Stimulated activated effector memory CD8-positive, alpha-beta T cell treated with anti-CD3 and anti-CD28 coated beads, Interleukin-12 subunit alpha, Interleukin-12 subunit beta, amount 100 ng/mL, for 72 hours (primary cell): ENCODE measurements at places on chromosomes 2 and 18.
A peak's percentile ranks its signal among the peaks of the same experiment; 100 is the strongest.

DNA sequence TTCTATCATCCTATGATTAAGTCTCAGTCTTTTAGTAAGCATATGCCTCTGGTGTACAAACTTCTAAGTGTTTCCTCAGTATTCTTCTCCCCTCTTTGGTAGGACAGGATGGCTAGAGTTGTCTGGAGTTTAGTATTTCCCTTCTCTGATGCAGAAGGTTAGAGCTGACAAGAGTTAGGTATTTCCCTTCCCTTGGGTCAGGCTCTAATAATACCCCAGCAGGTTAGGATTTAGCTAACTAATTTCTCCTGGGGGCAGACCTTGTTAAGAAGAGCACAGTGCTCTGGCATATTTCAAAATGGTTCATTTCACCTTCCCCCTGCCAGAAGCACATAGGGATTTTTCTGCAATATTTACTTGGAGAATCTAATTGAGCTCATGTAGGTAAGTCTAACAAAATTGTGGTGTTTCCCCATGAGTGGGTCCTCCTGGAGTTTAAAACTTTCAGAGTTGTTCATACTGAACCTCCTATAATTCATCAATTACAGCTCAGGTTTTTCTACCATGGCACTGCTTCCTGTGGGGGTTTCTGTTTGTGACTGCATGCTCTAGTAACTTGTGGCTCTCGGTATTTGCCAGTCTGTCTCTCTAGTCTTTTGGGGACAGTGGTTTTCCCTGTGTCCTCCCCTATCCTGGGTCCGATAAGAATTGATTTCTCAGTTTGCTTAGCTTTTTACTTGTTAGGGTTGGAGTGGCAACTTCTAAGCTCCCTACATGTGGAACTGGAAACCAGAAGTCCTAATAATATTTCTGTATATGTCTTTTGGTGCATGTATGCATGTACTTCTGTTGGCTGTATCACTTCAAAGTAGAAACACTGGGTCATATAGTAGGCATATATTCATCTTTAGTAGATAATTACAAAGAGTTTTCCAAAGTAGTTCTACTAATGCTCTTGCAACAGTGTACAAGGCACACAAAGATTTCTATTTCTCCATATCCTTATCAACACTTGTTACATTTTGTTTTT, 77.7 kb downstream of the GDF7 start:
- no peak for DNase-seq

DNA sequence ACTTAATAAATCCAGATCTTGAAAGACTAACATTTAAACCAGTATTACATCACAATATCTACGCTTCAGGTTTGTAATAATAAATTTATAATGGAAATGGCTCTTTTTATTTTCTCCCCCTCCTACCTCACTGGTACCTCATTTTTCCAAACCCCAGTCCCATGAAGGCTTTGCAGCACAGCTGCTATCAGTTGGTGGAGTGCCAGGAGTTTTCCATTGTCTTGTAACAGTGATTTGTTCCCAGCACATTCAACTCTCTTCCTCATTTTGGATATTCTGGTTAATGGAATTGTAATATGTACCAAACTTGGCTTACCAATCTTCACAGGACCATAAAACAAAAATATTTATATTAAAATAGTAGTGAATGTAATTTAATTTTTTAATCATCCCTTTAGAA, 91.2 kb downstream of the VRK2 start:
- no peak for DNase-seq

DNA sequence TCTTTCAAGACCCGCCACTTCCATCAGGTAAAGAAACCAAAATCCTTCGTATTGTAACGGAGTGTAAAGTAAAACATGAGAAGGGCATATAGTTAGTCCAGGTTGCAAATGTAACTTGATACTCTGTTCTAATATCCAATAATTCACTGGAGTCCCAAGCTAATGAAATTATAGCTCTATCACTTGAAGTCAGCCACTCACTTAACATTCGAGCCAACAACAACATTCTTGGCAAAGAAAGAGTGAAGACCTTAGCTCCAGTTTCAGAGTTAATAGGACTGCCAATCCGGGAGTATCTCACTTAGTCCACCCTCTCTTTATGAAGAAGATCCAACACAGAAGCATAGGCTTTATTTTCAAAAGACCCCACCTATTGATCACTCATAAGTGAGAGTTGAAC, 298.0 kb upstream of the SOX11 start:
- DNase-seq, result no peak

DNA sequence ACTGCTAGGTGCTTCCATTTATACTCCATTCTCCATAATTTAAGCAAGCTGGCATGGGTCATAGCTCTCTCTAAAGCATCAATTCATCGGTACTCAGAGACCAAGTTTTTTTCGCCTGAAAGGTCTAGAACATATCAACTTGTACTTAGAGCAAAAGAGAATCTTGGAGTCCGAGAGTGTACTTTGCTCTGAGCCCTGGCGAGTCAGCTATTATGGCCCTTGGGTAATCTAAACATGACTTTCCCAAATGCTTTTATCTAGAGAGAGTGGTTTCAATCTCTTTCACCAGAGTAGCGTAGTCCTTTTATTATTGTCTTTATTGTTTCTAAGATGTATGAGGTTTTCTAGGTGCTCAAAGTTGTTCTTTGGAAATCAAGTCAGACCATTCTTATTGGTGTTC, 34.4 kb downstream of the MAIP1 start:
- DNase-seq, result no peak

- no peak for DNase-seq
Observed at GRCh38 chr18:50401888-50402287, 27.0 kb downstream of the SKA1 start.

DNA sequence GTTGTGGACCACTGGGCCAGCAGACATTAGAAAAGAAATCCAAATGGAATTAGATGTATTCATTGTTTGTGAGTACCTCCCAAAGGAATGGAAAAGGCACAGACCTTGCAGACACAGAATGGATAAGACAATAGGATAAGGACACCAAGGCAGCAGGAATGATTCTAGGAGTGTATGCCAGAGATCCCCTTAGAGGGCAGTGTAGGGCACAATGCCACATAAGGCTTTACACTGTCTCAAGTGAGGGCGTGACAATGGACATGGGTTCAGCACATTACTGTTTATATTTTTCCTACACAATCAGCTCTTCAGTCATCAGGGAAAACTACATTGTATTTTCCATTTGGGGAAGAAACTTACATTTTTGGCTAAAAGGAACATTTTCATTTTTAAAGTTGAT, 250.9 kb downstream of the PTH2R start:
- no peak for DNase-seq

DNA sequence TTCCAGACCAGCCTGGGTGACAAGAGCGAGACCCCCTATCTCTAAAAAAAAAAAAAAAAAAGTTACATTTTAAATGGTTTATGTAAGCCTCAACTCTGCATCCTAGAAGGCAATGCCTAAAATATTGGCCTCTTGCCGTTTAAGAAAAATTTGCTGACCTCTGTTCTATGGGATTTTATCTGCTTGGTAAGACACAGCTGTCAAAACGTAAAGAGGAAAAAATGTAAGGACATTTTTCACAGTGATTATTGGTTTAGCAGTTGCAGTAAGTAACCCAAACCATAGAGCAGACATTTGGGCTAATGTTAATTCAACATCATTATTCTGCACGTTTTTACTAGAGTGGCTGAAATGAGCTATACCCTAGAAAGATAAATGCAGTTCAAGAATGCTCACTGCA, 14.4 kb upstream of the E2F6 start:
- no peak for DNase-seq

GRCh38 chr2:23700627-23701026, 226.3 kb downstream of the ATAD2B start:
- DNase-seq, result no peak

GRCh38 chr2:67130531-67131256, 266.4 kb upstream of the ETAA1 start:
- DNase-seq, result no peak

DNA sequence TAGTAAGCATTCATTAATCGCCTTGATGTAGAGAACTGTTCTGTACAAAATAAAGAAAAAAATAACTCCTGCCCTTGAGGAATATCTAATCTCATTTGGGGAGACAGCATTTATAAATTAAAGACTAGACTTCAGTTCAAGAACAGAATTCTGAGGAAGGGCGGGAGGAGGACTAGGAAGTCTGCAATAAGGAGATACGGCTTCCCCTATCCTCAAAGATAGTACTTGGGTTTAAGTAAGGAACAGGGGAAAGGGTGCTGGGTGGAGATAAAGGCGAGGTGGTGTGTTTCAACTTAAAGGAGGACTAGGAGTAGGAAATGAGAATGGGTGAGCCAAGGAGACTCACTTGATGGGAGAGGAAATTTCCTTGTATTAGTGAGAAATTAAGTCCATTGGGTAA, 121.9 kb upstream of the MSTN start:
- no peak for DNase-seq

DNA sequence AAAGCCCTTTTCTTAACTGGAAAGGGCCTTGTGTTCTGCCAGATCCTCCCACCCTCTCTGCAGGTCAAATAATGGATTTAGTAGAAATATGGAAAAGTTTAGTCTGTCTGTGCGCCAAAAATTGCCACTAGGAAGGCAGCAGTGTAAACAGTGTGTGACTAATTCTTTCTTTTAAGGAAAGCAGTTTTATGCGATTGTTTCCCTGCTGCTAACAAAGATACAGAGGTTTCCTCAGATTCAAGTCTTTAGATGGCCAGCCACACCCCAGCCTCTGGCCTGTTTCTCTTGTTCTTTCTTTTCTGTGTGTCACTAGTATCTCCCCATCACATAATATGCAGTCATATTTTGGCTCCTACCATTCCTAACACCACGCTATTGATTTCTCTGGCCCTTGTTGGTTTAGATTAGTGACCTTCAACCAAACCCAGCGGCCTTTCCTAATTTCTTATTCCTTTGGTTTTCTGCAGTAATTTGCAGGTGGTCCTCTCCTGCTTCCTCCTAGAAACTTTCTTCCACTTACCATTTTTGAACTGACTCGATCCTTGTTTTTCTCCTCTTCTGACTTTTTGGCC, 157.4 kb downstream of the LTBP1 start:
- DNase-seq, result no peak

GRCh38 chr2:119219873-119220272, 3.8 kb upstream of the STEAP3 start:
- DNase-seq, result no peak

- no peak for DNase-seq
Observed at GRCh38 chr2:57105694-57106093, 921.9 kb downstream of the CCDC85A start.

GRCh38 chr18:11991021-11991795, 9.9 kb downstream of the IMPA2 start:
- DNase-seq, result no peak

GRCh38 chr2:8857709-8858108, 20.3 kb upstream of the KIDINS220 start:
- no peak for DNase-seq

DNA sequence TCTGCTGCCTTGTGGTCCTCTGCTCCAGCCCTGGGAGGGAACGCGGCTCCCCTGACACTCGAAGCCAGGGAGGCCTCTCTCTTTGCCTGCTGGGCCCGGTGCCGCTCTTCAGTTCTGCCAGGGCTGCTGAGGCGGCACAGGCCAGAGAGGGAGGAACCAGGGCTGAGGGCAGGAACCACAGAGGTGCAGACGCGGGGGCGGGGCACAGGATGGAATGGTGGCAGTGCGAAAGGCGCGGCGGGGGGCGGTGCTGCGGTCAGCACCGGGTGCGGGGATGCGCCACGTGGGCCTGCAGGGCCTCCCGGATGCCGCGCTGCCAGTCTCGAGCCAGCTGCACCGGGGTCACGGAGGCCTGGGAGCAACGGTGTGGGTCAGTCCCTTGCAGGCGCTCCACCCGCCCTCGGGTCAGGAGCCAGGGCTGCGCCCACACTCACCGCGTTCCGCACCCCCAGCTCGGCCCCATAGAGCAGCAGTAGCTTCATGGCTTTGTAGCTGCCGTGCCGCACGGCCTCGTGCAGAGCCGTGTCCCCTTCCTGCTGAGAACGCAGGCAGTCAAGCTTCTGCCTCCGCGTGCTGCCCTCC, 4.4 kb downstream of the ANKRD23 start:
- DNase-seq, result peak; percentile 87

DNA sequence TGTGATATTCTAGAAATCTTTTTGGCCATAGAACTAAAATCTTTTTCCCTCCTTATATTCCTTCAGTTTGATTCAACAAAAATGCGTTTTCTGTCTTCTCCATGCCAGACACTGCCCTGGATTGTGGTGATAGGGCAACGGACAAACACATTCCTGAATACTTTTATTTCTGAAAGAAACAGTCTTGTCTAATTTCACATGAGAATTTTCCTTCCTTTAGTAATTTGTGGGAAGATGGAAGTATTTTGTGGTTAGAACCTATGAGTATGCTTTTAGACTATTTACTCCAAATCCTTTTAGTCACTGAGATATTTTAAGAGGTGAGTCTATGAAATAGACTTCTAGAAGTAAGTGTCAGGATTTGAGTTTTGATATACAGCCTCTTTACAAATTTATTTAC, 49.6 kb downstream of the COL5A2 start:
- DNase-seq, result no peak

GRCh38 chr2:171432969-171433762, 624 bp downstream of the METTL8 start:
- DNase-seq, result no peak

DNA sequence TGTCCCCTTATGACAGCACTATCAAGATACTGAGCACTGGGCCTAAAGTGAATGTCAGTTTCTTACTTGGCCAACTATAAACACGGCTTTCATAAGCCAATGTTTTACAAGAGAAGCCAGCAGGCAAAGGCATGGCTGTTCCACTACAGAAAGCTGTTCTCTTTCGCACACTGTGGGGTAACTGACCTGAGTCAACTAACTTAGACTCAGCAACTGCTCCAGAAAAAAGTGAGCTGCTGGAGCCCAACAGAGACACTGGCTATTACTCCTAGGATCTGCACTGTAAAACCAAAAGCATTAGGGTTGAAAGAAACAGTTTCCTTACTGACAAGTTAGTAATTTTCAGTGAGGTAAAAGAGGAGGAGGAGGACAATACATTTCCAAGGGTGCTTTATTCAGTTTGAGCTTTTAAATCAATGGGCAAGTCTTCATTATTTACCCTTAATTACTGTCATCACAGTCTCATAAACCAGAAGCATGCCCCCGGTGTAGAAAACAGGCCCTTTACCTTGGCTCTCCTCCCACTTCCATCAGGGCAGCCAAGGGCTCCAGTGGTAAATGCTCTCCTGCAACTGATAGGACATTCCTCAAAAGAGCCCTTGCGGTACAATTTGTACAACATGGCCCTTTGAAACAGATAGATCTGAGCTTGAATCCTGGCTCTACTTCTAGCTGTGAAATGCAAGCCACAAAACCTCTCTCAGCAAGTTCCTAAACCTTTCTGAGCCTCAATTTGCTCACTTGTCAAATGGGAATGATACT, 275.7 kb downstream of the PDE11A start:
- DNase-seq, result no peak

GRCh38 chr2:188577231-188577630, 285.6 kb downstream of the GULP1 start:
- no peak for DNase-seq

DNA sequence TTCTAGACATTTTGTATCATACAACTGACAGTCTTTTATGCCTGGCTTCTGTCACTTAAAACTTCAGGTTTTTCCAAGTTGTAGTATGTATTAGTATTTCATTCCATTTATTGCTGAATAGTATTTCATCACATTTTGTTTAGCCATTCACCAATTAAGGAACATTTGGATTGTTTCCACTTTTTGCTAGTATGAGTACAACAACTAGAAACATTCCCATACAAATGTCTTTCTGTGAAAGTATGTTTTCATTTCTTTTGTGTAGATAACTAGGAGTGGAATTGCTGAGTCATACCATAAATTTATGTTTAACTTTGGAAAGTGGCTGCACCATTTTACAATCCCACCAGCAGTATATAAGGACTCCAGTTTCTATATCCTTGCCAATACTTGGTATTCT, 135.9 kb downstream of the ATAD2B start:
- DNase-seq, result no peak

- DNase-seq, result no peak
Observed at GRCh38 chr18:62877411-62878221, 162.3 kb downstream of the PHLPP1 start.
